ENCODE measurements at places on chromosomes 4 and X.

GRCh38 chr4:3111461-3111860 is 37.0 kb downstream of the HTT start:
- no peak for DNase-seq

GRCh38 chr4:99722006-99722405 is 64.4 kb upstream of the C4orf54 start:
- no peak for DNase-seq

GRCh38 chr4:109359040-109359646 is 56.7 kb upstream of the COL25A1 start:
- DNase-seq, result no peak

- DNase-seq, result no peak
Measured at GRCh38 chrX:131979116-131979515, 44.0 kb upstream of the STK26 start.

DNA sequence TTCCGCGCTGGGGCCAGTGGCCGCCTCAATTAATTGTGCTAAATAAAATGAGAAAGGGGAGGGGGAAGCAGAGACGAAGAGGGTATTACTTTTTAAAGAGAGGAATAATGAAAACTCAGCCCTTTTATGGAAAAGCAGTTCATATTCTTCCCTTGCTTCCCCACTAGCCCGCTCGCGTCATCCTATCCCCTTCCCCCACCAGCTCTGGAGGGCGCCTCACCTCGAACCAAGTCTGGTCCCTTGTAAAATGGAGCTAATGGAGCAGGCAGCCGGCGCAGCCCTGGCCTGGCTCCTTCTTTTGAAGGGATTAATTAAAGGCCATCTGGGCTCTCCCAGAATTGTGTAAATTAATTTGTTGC is 511 bp upstream of the NKX6-1 start:
- no peak for DNase-seq

GRCh38 chrX:88735835-88736234 is 11.2 kb upstream of the CPXCR1 start:
- DNase-seq, result no peak

- DNase-seq, result no peak
Measured at GRCh38 chrX:68249401-68249831, 183.9 kb downstream of the OPHN1 start.

DNA sequence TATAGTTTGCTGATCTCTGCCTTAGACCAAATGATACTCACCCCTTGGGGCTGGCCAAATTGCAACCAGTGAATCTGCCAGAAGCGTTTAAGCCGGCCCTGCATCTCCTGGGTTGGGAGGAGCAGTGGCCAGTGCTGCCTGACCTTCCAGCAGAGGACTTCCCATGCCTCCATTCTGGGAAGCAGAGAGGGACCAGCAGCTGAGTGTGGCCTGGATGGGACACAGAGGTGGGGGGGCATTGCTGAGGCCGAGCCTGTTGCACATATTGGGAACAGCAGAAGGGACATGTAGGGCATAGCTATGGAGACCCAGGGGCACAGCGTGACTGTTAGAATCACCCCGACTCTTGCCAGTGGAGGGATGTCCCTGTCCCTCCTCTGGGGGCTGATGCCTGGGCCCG is 93.3 kb downstream of the CPZ start:
- DNase-seq, result no peak

- DNase-seq, result no peak
Measured at GRCh38 chr4:152172146-152172545, 363.7 kb downstream of the FBXW7 start.

- no peak for DNase-seq
Measured at GRCh38 chrX:132837126-132837525, 121.3 kb downstream of the HS6ST2 start.

DNA sequence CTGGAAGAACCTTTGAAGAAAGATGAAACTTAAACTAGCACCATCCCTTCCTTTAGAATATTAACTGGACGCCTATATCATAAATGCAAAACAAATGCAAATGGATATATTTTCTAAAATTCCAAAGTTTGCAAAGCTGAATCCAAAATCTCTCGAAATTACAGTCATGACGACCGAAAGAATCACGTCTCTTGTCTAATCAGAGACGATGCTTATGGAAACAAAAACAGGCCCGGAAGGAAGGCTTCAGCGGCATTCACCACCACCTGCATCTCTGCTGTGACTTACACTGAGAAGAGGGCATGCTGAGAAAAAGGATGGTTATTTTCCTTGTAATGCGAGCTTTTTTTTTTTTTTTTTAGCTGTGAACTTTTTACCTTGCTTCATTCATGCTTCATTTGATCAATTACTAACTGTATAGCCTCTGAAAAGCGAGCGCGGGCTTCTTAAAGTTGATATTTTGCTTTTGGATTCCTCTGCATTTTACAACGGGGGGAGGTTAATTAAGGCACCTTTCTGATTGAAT is 209.3 kb downstream of the SOWAHB start:
- DNase-seq, result no peak

- DNase-seq, result no peak
Measured at GRCh38 chr4:7411491-7411890, 23.2 kb downstream of the PSAPL1 start.

Data from CD4-positive, alpha-beta T cell treated with Interleukin-15 for 4 hours (primary cell).